Activated T-helper 1 cell treated with anti-CD3 and anti-CD28 coated beads, Interleukin-12 subunit alpha, Interleukin-12 subunit beta, Interleukin-2, Interleukin-4 antibody, amounts not matched to agents 30 ng/mL and 10 ng/mL and 1 ng/mL, durations not matched to agents 14 hours and 24 hours and 36 hours (primary cell): ENCODE measurements at places on chromosomes 2 and 18.
A peak's percentile ranks its signal among the peaks of the same experiment; 100 is the strongest.

DNA sequence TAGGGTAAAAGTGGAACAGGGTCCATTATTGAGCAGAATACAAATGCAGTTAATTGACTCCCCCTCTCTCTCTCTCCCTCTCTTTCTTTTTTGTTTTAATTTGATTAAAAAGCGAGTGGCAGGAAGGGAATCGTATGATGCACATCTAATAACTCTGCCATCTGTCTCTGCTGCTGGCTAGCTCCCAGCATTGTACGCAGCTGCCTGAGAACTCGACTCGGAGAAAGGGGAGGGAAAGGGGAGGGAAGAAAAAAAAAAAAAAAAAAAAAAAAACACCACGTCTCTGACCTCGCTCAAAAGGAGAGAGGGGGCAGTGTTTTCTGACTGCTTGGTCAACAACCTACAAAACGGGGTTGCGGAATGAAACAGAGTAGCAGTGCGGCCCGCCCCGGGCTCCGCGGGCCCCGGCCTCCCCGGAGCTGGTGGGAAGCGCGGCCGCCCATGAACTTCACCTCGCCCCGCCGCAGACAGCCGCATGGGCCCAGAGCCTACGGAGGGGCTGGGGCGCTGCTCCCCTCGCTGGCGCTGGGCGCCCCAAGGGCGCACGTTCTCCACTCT lies 265.7 kb downstream of the TCF4 start:
- H3K4me1 ChIP-seq = peaks cover 11% of the 10 kb centered on the region
- DNase-seq = no peak

DNA sequence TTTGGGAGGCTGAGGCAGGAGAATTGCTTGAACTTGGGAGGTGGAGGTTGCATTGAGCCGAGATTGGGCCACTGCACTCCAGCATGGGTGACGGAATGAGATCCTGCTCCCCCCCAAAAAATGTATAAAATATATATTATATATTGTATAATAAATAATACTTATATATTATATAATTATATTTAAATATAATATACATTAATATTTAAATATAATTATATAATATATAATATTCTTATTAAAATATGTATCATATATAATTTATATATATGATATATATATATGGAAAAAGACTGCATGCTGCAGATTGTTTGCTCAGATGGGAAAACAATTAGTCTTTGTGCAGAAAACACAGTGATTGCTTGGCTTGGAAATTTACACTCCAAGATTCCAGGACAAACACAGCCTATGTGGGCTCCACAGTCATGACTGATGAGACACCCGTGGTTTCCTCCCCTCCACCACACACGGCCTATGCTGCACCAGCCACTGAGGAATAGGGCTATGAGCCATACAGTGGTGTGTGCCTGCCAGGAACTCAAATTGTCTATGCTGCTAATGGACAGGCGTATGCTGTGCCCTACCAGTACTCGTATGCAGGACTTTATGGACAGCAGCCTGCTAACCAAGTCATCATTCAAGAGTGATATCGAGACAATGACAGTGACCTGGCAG lies 30.0 kb downstream of the PMAIP1 start:
- no peak for DNase-seq
- no peak overlapping the region for H3K4me3 ChIP-seq
- H3K36me3 ChIP-seq = no peaks in the 10 kb centered on the region
- H3K27ac ChIP-seq = no peak overlapping the region

DNA sequence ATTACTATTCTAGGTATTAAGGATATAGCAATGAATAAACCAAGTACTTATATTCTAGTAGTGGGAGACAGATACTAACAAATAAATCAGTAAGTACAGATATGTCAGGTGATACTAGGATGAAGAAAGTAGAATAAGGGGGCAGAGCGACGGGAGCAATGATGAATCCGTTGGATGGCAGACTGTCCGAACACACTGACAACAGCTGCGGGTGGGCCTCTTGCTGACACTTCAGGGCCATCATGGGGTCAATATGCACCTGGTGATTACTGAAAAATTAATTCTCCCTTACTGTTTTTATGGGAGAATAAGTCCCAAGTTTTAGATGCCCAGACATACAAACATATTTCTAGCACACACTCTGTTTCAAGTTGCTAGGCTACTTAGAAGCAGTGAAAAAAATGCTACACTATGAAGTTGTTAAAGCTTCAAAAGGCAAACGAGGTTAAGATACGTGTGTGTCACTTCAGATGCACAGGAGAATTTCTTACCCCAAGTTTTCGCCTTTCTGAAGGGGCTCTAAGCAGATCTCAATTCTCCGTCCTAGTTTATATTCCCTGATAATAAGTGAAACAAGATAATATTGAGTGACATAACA lies 78.7 kb downstream of the USP40 start:
- no peaks in the 10 kb centered on the region for H3K27me3 ChIP-seq
- no peak overlapping the region for H3K27ac ChIP-seq
- DNase-seq = no peak
- no peak overlapping the region for H3K4me3 ChIP-seq
- peaks cover 5% of the 10 kb centered on the region for H3K36me3 ChIP-seq
- H3K4me1 ChIP-seq = no peaks in the 10 kb centered on the region

- no peak overlapping the region for H3K4me3 ChIP-seq
- no peaks in the 10 kb centered on the region for H3K4me1 ChIP-seq
- no peak overlapping the region for H3K27ac ChIP-seq
- no peaks in the 10 kb centered on the region for H3K36me3 ChIP-seq
- no peak for DNase-seq
Measured at GRCh38 chr2:137929519-137929916, 34.8 kb upstream of the HNMT start.

DNA sequence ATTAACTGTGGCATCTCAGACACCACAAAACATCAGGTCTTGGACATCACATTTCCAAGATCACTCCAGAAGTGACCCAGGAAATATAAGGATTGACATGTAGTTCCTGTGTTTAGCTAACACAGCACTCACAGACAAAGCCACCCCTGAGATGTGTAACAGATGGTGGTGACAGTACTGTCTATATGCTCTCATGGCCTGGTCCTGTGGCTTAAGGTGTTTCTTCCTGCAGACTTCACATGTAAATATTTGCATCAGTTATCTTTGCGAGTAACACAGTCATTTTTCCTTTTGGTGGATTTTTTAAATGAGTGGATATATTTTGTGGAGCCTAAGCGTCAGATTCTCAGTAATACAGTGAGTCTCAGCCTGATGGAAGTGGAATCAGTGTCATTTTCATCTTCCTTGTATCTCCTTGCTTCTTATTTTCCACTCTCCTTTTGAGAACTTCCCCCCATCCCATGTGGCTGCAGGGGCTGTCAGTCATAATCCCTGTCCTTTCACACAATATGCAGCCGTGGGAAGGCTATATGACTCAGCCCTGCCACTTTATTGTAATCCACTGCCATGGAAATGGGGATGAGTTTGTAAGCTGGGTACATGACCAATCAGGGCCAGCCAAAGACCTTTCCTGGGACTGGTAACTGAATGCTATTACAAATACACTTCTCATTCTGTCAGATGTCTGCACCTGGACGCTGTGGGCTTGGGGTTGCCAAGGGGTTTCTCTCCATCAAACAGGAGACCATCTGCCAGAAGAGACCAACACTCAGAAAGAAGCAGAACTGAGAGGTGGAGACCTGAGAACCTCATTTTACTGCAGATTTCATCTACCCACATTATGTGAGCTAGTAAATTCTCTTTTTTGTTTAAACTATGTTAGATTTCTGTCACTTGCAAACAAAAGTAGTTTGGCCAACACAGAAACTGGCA lies 74.3 kb downstream of the ICOS start:
- no peak for DNase-seq
- H3K4me3 ChIP-seq = no peak overlapping the region
- H3K36me3 ChIP-seq = peaks cover 26% of the 10 kb centered on the region
- H3K27me3 ChIP-seq = no peaks in the 10 kb centered on the region
- H3K4me1 ChIP-seq = peaks cover 84% of the 10 kb centered on the region
- peak overlapping the region; percentile 34 for H3K27ac ChIP-seq

- H3K27ac ChIP-seq = no peak overlapping the region
- H3K4me3 ChIP-seq = no peak overlapping the region
- no peaks in the 10 kb centered on the region for H3K27me3 ChIP-seq
- H3K4me1 ChIP-seq = peaks cover 17% of the 10 kb centered on the region
- peaks cover 32% of the 10 kb centered on the region for H3K36me3 ChIP-seq
Measured at GRCh38 chr2:86023366-86023712, 82.3 kb downstream of the POLR1A start.

DNA sequence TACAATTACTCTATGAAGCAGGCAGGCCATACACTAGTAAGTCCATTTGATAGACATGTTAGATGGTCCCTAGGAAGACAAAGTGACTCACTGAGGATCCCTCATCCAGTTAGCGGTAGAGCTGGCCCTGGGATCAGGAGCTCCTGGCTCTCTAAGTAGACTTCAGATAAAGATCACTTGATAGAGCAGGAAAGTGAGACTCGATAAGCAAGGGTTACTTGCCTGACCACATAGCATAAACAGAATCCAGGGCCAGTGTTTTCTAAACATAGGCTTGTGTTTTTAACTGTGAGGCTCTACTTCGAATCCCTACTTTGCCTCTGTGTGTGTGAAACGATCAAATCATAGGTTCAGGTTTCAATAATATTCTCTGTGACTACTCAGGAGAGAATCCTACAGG lies 355.2 kb upstream of the TRIB2 start:
- no peaks in the 10 kb centered on the region for H3K36me3 ChIP-seq
- DNase-seq = no peak
- no peaks in the 10 kb centered on the region for H3K4me1 ChIP-seq
- no peak overlapping the region for H3K27ac ChIP-seq

DNA sequence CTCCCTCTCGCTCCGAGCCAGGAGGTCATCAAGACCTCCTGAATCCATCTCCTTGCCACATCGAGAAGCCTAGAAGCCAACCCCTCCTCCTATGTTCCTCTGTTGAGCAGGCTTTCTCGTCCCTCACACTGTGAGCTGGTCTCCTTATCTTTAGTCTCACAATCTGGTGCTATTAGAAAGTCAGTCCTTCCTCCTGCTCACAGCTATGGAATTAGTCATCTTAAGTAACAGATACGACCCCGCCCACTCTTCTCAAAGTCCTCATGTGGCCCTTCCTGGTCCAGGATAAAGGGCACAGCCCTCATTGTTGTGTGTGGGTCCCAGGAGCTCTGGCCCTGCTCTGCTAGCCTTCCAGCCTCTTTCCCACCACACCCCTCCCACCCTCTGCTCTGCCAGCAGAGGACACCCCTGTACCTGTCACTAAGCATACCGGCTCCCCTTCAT lies 41.4 kb upstream of the TRIB2 start:
- H3K27ac ChIP-seq = no peak overlapping the region
- H3K4me3 ChIP-seq = no peak overlapping the region
- H3K4me1 ChIP-seq = no peaks in the 10 kb centered on the region
- DNase-seq = no peak
- H3K27me3 ChIP-seq = no peaks in the 10 kb centered on the region

DNA sequence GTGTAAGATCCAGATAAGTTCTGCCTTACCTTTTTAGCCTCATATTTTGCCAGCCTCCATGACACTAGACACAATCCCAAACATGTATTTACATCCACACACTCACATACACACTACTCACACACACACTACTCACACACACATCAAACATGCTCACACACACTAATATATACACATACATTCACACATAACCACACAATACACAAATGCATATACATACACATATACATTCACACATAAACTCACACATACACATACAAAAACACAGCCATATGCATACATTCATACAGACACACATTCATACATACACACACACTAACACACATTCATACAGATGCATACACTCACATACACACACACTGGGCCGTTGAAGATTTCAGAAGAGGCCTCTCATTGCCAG lies 109.5 kb downstream of the MAIP1 start:
- H3K36me3 ChIP-seq = no peaks in the 10 kb centered on the region
- DNase-seq = no peak
- H3K4me3 ChIP-seq = no peak overlapping the region
- no peaks in the 10 kb centered on the region for H3K4me1 ChIP-seq
- no peak overlapping the region for H3K27ac ChIP-seq

GRCh38 chr18:33901894-33902512 lies 322.7 kb downstream of the NOL4 start:
- no peaks in the 10 kb centered on the region for H3K36me3 ChIP-seq
- H3K27me3 ChIP-seq = no peaks in the 10 kb centered on the region
- H3K4me3 ChIP-seq = no peak overlapping the region
- H3K27ac ChIP-seq = no peak overlapping the region
- H3K4me1 ChIP-seq = no peaks in the 10 kb centered on the region

GRCh38 chr2:26352892-26353291 lies 6.3 kb upstream of the ADGRF3 start:
- H3K4me1 ChIP-seq = peaks cover 58% of the 10 kb centered on the region
- peaks cover 32% of the 10 kb centered on the region for H3K36me3 ChIP-seq
- DNase-seq = no peak
- H3K4me3 ChIP-seq = no peak overlapping the region

- peaks cover 11% of the 10 kb centered on the region for H3K4me1 ChIP-seq
- H3K4me3 ChIP-seq = no peak overlapping the region
- H3K36me3 ChIP-seq = peaks cover 6% of the 10 kb centered on the region
- no peaks in the 10 kb centered on the region for H3K27me3 ChIP-seq
Measured at GRCh38 chr2:173239644-173240043, 115.0 kb upstream of the CDCA7 start.

DNA sequence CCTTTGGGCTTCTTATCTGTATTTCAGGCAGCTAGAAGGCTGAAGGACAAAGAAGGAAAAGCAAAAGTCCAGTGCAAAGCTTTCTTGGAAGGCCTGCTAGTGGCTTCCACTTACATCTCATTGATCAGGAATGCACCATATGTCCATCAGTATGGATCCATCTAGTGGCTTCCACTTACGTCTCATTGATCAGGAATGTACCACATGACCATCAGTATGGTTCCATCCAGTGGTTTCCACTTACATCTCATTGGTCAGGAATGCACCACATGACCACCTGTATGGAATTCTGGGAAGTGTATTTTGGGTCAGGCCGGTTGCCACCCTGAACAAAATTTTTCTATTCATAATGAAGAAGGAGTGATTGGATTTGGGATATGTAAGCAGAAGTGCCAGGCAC lies 70.6 kb downstream of the LYPD6 start:
- no peak for DNase-seq
- H3K4me1 ChIP-seq = no peaks in the 10 kb centered on the region
- no peaks in the 10 kb centered on the region for H3K36me3 ChIP-seq
- H3K27me3 ChIP-seq = peaks cover 1% of the 10 kb centered on the region
- H3K4me3 ChIP-seq = no peak overlapping the region
